ENCODE measurements at places on chromosomes 3 and 15.

GRCh38 chr3:119518026-119518425 lies 19.7 kb downstream of the TIMMDC1 start:
- no peak for DNase-seq

DNA sequence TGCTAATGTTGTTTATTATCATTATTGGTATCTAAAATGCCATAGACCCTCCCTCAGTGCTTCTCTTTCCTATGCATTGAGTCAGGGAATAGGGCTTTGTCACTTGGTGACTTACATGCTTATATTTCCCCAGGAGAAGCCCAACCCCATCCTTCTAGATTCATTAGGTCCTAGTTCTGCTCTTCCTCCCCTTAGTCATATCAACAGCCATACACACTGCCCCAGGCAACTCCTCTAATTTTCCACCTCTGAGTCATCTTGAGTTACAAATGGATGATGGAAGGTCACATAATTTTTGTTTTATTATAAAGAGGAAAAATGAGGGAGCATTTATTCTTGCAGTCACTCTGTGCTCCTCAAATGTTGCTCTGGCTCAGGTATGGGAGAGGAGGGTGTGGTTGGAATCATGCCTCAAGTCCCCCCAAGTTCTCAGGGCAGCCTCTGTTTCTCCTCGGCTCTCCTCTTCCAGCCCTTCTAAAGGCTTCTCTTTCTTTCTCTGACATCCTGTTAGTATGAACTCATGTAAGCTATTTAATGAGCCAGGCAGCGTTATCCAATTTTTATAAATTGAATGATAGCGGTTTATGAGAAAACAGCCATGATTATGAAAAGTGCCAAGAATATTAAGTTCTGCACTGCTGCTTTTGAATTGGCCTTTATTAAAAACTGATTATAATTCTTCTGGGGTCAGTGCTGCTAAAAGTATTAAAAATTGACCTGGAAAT lies 45.6 kb upstream of the FSTL1 start:
- DNase-seq: peak; percentile 54

DNA sequence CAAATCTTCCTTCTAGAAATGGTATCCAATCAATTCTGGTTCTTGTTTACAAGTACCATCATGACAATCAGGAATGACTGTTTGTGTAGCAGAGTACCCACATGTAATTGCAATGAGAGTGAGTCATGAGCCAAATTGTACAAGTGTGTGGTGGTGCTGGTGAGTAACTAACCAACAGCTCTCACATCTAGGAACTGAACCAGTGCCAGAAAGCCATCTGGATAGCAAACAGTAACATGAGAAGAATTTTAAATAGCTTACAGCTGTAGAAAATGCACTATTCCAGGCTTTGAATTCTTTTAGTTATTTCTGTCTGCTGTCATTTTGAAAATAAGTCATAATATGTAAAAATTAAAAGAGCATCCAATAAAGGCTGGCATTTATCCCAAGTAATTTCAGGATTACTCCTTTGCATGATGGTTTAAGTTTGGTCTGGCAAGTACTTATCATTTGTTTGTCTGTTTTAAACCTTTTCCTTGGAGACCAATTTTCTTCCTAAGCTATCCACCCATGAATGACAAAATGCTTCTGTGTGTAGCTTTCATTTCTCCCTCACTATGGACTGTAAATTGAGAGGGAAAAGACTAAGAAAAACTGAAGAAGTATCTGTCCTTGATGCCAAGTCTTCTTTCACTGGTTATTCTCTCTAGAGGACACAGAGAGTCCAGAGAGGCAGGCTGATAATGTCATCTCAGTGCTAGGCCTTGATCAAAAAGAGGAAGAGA lies 60.0 kb downstream of the PIK3CB start:
- DNase-seq: peak; percentile 71

- peak; percentile 78 for DNase-seq
Measured at GRCh38 chr3:45092132-45093031, 53.8 kb downstream of the CDCP1 start.
